HCT116 (cell line): ENCODE measurements at places on chromosomes 5 and 9. TPM values are rescaled to one million over a fixed set of nuclear protein-coding genes. Genes with fewer than 3 reads are reported as not detected.

RABGAP1 gene
- 29.7 TPM for total RNA-seq

KCNN2 gene
- total RNA-seq = not detected

MYMK gene
- not detected for total RNA-seq

SOHLH1 gene
- total RNA-seq = not detected

ROPN1L gene
- 0.66 TPM for total RNA-seq

AHRR gene
- 12.7 TPM for total RNA-seq
